Stimulated activated CD4-positive, alpha-beta T cell treated with anti-CD3 and anti-CD28 coated beads, Interleukin-2, amount 100 ng/mL, for 48 hours (primary cell): ENCODE measurements at places on chromosomes 13 and 19.

GRCh38 chr19:55253842-55254624 lies 4.8 kb downstream of the PPP6R1 start:
- DNase-seq: peak; percentile 40

- DNase-seq: no peak
These were observed 13.6 kb downstream of the PIN1 start for GRCh38 chr19:9848762-9849161.

DNA sequence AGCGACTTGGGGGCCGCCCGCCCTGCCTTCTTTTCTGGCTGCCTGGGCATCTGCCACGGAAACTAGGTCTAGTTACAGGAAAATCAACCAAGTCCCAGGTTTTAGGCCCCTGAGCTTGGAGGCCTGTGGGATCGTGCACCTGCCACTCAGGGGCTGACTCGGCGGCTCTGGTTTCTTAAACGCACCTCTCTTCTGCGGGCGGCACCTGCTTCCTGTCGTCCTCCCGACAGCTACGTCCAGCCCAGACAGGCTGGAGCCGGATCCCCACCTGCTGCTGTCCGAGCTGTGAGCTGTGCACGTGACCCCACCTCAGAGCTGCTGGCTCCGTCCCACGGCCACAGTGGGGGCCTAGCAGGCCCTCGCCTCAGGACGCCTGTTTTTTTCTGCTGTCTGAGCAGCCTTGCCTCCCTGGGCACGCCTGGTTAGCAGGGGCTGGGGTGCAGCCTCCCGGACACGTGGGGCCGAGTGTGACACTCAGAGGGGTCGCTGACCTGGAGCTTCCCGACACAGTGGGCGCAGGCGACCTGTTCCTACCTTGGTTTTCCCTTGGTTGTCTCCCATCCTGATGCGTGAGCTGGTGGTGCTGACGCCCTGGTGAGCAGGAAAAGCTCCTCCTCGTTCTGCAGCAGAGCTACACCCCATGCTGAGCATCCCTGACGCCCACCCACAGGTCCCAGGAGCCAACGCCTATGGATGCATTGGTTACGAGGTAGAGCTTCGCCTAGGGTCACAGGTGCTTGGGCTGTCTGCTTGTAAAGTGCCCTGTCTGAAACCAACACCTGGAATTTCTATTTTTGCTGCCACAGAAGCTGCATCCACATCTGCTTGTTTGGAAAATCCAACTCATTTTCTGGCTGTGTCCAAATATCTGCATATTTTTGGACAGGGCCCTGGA lies 17.5 kb downstream of the TMEM255B start:
- DNase-seq: no peak

GRCh38 chr13:110363010-110363409 lies 55.9 kb downstream of the COL4A2 start:
- no peak for DNase-seq

GRCh38 chr13:113915012-113915763 lies 51.3 kb upstream of the GAS6 start:
- DNase-seq: no peak

GRCh38 chr13:108985166-108985565 lies 355.8 kb downstream of the MYO16 start:
- no peak for DNase-seq

GRCh38 chr19:15449620-15450527 lies at the start of gene WIZ:
Gene WIZ (minus strand): TSS chr19:15449956. CDS start chr19:15448307, 1,649 bp downstream.
- peak; percentile 78 for DNase-seq

- no peak for DNase-seq
These were observed 190.4 kb upstream of the GPR12 start for GRCh38 chr13:26950968-26951367.

- no peak for DNase-seq
These were observed 884.2 kb downstream of the PCDH9 start for GRCh38 chr13:66345971-66346370.

GRCh38 chr19:4164262-4164661 lies 10.8 kb downstream of the CREB3L3 start:
- DNase-seq: no peak

DNA sequence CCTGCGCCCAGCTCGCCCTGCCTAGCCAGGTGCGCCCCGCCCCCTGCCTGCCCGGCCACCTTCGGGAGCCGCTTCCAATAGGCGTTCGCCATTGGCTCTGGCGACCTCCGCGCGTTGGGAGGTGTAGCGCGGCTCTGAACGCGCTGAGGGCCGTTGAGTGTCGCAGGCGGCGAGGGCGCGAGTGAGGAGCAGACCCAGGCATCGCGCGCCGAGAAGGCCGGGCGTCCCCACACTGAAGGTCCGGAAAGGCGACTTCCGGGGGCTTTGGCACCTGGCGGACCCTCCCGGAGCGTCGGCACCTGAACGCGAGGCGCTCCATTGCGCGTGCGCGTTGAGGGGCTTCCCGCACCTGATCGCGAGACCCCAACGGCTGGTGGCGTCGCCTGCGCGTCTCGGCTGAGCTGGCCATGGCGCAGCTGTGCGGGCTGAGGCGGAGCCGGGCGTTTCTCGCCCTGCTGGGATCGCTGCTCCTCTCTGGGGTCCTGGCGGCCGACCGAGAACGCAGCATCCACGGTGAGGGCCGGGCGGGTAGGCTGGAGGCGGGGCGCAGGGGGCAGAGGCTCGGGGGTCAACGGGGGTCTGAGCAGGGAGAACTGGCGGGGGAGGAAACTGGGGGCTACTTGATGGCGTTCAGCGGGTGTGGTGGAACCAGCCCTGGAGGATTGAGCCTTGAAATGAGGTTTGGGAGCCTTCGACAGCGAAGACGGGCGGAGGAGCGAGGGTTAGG lies at the start of gene SPINT2:
SPINT2 (plus strand) TSS at position 88 of the 727 bp plus-strand sequence; CDS start at position 408, 320 bp downstream.
- peak; percentile 14 for DNase-seq

GRCh38 chr13:51213173-51213728 lies 8.9 kb upstream of the FAM124A start:
- DNase-seq: no peak
